IMR-90 (cell line): ENCODE measurements at places on chromosomes 16 and 17.

DNA sequence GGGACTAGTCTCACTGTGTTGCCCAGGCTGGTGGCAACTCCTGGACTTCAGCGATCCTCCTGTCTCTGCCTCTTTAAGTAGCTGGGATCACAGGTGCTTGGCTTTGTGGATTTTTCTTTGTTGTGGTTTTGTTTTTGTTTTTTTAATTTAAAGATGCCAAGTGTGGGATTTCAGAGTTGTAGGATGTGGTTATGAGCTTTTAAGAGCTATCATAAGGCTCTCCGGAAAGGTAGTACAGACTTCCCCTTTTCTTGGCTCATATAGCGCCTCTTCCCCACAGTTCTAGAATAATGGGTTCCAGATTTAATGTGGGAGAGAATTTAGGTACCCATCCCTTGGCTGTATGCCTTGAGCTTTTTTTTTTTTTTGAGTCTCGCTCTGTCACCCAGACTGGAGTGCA, 17.1 kb downstream of the AKAP1 start:
- no peak for DNase-seq

GRCh38 chr17:42655528-42655927, 3.6 kb upstream of the TUBG2 start:
- DNase-seq: peak; percentile 93

DNA sequence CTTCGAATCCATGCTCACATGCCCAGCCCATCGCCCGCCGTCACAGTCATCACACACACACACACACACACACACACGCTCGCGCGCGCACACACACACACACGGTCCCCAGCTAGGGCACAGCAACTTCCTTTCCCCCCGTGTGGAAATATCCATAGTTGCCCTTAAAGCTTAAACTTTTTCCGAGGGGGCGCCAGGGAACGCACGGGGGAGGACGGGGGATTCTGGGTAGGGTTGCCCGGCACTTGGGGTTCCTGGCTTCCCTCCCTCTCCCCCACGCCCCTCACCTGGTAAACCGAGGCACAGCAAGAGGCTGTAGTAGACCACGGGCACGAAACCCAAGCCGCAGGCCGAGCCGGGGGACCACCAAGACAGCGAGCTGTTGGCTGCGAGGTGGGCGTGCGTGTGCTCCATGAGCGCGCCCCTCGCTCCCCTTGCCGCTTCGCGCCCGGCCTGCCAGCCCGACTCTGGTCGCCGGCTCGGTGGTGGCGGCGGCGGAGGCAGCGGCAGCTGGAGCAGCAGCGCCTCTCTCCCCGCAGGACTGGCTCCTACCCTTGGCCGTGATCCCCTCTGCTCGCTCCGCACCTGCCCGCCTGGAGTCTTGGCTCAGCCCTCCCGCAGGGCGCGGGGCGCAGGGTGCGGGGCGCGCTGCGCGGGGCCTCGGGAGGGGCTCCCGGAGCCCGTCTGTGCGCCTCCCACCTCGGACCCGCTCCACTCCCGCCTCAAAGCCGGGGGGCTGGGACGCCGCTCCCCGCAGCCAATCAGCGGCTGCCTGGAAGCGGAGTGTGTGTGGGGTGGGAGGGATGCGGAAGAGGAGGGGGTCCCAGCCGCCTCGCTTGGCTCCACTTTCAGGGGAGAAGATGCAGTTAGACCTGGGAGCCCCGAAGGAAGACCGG, at the start of gene GPR139:
Gene GPR139 (minus strand): TSS at position 688 of the 896 bp plus-strand sequence. CDS start 274 bp downstream, at position 414.
- no peak for DNase-seq

DNA sequence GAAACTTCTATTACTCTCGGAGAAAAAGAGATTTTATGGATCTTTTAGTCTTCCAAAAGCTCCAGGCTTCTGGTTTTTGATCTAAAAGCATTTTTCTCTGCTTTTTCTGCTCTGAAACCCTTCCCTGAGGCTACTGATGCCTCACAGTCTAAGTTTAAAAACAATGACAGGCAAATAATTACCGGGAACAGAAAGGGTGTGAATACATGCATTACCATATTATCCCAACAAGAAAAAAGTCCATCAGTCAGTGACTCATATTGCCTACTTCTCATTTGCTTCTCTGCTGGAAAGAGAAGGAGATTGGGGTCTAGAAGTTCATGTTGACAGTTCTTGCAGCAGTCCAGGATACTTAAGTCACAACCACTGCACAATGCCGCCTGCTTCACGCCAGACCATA, 482.9 kb upstream of the C16orf82 start:
- DNase-seq: no peak

GRCh38 chr17:76704805-76705204, 6.0 kb downstream of the MXRA7 start:
- DNase-seq: no peak

DNA sequence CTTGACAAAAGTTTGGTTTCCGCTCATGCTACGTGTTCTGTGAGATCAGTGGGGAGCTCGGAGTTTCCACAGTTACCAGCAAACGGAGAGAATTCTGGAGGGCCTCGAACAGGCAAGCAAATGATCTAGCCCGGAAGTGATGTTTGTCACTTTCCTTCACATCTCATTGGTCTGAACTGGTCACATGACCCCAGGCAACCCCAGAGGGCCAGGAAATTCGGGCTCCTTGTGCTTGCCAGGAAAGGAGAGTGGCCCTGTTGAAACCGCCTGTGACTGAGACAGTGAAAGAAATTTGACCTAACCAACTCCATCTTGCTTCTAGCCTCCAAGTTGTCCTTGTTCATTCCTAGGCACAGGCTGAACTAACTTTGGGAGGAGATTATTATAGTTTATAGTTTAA, 23.0 kb downstream of the SPPL2C start:
- DNase-seq: no peak

- DNase-seq: peak; percentile 44
Observed at GRCh38 chr17:82668631-82669099, 20.4 kb upstream of the WDR45B start.

- peak; percentile 4 for DNase-seq
Observed at GRCh38 chr17:77888242-77889134, 70.0 kb upstream of the TNRC6C start.

DNA sequence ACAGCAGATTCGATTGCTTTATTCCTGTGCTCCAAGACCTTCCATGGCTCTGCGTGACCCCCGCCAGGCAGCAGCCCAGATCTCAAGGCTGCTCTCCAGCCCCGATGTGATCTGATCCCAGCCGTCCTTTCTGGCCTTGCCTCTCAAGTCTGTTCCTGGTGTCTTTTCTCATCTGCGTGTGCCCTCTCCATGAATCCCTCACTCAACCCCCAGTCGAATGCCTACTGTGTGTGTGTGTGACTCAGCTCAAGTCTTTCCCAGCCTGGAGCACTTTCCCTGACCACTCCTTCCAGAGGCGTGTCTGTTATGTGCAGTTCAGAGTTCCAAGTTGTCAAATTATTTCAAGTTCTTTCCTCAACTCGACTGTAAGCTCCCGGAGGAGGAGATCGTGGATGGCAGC, 64.0 kb downstream of the MRM1 start:
- DNase-seq: no peak

DNA sequence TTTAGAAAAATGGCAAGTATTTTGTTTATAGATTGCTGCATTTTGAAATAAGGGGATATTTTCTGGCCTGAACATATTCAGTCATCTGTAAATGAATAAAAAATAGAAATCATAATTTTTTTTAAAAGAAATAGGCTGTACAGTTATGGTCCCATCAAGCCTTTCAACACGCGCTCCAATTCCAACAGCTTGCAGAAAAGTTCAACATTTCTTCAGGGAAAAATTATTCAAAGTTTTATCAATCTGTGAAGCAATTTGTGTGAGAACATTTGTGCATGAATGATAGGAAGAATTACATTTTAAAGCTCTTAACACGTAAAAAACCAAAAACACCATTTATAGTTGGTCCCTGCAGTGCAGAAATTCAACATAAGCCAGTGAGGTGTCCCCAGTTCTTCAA, 50.7 kb upstream of the SLC25A19 start:
- DNase-seq: no peak

GRCh38 chr16:749010-749409, 8.2 kb upstream of the CIAO3 start:
- DNase-seq: peak; percentile 81

DNA sequence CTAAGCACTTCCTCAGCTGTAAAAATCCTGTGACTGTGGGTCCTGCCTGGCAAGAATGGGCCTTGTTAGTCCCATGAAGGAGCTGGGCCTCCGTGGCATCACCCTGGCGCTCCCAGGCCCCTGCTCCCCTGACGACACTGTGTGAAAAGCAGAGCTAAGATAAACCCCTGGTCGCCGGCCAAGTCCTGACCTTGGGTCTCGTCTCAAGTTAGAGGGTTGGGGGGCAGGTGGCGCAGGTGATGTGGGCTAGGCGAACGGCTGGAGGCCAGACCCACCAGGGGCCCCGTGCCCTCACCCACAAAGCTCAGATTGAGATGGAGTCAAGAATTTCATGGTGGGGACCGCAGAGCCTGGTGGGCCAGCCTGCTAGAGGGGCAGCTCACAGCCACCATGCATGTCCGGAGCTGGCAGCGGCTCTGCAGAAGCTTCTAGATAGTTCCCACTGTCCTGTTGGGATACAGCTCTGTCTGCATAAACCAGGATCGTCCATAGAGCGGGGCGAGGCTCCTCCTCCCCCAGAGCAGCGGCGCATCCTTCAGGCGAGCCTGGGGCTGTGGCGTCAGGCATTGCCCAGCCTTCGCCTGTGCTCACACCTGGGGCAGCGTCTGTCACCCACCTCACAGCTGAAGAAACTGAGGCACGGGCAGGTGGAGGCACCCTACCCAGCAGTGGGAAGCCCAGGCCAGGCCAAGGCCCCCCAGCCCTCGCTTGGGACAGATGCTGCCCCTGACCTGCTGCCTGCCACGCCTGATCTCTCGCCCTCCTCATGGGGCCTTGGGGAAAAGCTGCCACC, 12.0 kb downstream of the CYBC1 start:
- no peak for DNase-seq

GRCh38 chr16:14325502-14326401, 254.6 kb downstream of the MRTFB start:
- DNase-seq: no peak

DNA sequence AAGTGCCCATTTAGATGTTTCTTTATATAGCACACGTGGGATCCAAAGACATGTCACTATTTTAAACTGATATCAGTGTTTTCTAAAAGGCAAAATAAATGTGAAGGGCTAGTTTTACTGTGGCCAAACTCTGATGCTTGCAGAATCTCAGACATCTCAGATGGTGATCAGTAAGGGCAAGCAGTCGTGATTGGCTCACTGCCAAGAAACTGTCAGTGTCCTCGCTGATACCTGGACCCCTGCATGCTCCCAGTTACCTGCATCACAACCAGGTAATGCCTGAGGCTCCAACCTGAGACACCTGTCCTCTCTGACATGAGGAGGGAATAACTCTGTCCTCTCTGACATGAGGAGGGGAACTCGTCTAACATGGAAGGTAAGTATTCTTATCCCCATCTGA, 114.0 kb downstream of the SPECC1 start:
- DNase-seq: no peak
